HT-29 (cell line): ENCODE measurements at places on chromosomes 7 and 10. TPM values are rescaled to one million over a fixed set of nuclear protein-coding genes. Genes with fewer than 3 reads are reported as not detected.

GRCh38 chr10:10527861-10528562 is 489.7 kb upstream of the CELF2 start:
- no peak for DNase-seq

Gene STK32C
- total RNA-seq = 19.4 and 20.8 TPM in 2 replicates

GRCh38 chr7:155961241-155962190 is 149.3 kb upstream of the SHH start:
- peak; percentile 97 for DNase-seq

Gene GPR141
- not detected in 2 replicates for total RNA-seq

Gene ITPRIP
- total RNA-seq = 1.9 and 2.4 TPM in 2 replicates

GRCh38 chr7:149016876-149017275 is 11.4 kb downstream of the PDIA4 start:
- DNase-seq = no peak
